GM12878 (cell line): ENCODE measurements at places on chromosomes 3 and 15. TPM values are rescaled to one million over a fixed set of nuclear protein-coding genes. Genes with fewer than 3 reads are reported as not detected.
A peak's percentile ranks its signal among the peaks of the same experiment; 100 is the strongest.

GRCh38 chr15:66939016-66939415 lies 126.4 kb upstream of the SMAD3 start:
- no peak for DNase-seq

- no peak for DNase-seq
These were observed 84.8 kb upstream of the LINGO1 start for GRCh38 chr15:77717333-77717990.

- DNase-seq: no peak
These were observed 570.4 kb downstream of the AGBL1 start for GRCh38 chr15:86650094-86650493.

DNA sequence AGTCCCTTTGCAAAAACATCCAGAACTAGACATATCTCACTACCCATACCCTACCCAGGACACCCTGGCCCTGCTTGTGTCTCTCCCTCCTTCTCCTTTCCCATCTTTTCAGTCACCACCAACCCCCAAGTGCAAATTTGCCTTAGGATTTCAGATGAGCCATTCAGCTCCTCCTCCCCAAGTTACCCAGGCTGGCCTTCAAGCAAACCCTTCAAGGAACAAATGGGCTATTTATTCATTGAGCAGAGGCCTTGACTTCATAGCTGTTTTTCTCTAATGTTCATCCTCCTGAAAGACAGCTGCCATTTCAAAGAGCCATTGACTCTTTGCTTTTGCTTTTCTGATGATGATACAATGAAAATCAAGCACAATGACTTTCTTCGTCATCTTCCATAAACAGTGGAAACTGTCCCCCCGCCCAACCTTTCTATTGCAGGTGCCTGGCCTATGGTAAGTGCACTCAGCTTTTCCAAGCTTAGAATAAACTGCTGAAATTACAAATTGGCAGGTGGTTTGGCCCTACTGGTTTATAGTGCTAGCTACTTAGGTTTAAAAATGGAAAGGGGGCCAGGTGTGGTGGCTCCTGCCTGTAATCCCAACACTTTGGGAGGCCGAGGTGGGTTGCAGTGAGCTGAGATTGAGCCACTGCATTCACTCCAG lies 26.1 kb upstream of the KLHL6 start:
- no peak for DNase-seq

- peak; percentile 11 for DNase-seq
These were observed 24.8 kb downstream of the SLC28A2 start for GRCh38 chr15:45276831-45277230.

- DNase-seq: no peak
These were observed 10.7 kb upstream of the PAQR5 start for GRCh38 chr15:69288011-69288410.

- DNase-seq: no peak
These were observed 305.7 kb upstream of the COL8A1 start for GRCh38 chr3:99332718-99333117.

Gene STXBP5L
- total RNA-seq: not detected in 2 replicates

Gene NPAP1
- total RNA-seq: not detected in 2 replicates

Gene SCG3
- total RNA-seq: not detected in 2 replicates
